ENCODE measurements at places on chromosomes 12 and 14.
A peak's percentile ranks its signal among the peaks of the same experiment; 100 is the strongest.

DNA sequence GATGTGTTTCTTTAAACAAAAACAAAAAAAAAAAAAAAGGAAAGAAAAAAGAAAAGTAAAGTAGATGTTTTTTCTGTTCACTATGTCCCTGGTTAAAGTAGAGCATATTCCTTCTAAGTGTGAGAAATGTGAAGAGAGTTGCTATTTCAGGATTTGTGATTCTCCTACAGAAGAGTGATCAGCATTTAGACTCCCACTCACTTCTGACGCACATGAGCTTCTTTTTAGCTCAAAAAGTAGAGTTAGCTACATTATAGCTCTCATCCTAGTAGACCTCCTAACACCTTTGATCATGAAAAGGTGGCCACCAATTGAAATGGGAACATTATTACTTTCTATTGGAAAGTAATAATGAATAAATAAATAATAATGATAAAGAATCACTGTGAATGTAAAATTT lies 368.2 kb downstream of the NAV3 start:
- DNase-seq: no peak

DNA sequence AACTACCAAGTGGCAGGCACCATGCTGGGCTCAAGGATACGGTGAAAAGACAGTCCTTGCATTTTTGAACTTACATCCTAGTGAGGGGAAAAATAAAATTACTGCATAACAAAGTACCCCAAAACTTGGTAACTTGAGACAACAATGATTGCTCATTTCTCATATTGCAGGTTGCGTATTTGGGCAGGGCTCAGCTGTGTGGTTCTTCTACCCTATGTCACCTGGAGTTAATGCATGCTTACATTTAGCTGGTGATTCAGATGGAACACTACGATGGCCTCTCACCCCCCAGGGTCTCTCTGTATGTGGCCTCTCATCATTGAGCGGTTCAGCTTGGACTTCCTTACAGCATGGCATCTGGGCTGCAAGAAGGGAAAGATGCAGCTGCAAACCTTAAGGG lies 60.7 kb upstream of the RBM19 start:
- no peak for DNase-seq

DNA sequence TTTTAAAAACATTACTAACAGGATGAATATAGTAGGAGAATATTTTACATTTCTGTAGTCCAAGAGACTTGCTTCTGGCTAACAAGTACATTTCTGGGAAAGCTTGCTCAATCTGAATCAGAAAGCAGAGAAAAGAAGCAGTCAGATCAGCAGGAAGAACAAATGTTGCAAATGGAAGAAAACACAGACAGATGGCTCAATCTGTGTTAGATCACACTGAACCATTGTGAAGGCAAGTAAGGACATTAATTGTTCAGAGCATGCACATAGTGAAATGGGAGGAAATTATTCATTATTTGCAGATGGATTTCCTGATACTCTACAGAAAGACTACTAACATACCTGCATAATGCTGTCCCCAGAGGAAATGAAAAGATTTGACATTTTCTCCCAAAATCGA lies 65.2 kb upstream of the CNOT2 start:
- DNase-seq: no peak

GRCh38 chr12:120761519-120761934 lies 35.9 kb downstream of the ACADS start:
- DNase-seq: no peak

DNA sequence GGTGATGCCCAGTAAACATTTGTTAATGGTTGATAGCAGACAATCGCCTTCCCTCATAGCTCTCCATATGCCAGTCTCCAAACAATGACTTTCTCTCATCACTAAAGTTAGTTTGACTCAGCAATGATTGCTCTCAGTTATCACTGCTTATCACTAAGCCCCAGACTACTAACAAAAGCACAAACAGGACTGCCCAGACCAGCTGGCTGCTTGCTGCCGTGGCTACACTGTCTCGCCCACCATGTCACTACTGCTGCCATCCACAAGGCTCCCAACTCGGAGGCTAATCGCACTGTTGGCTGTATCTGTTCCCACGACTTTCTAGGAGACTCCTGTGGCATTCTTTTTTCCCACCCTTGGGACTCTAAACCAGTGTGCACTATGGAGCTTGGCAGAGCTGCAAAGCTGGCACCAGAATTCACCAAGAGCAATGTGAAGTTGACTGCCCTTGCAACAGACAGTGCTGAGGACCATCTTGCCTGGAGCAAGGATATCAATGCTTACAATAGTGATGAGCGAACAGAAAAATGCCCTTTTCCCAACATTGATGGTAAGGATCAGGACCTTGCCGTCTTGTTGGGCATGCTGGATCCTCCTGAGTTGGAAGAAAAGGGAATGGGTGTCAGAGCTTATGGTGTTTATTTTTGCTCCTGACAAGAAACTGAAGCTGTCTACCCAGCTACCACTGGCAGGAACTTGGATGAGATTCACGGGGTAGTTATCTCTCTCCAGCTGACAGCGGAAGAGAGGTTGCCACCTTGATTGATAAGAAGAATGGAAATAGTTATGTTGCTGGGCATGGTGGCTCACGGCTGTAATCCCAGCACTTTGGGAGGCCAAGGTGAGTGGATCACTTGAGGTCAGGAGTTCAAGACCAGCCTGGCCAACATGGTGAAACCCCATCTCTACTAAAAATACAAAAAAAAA lies 27.1 kb upstream of the NR2C1 start:
- DNase-seq: no peak

- no peak for DNase-seq
These were observed 1832.8 kb upstream of the FLRT2 start for GRCh38 chr14:83697099-83697498.

DNA sequence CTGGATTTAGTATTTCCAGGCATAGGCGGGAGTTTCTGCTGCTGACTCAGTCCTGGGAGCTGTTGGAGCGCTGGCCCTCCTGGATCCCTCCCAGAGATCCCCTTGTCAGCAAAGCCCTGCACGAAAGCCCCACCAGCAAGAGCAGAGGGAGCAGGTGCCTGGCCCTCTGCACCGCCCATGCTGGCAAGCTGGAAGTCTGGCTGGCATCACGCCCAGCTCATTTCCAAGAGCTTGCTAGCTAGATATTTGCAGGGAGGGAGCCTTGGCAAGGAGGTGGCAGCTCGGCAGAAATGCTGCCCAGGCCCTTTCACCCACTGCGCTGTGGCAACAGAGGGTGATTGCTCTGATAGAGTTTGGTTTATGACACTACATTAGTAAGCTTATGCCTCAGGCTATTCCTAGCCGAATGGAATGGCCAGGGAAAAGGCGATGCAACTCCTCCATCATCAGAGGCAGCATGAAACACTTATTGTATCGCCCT lies 193.9 kb downstream of the EMP1 start:
- DNase-seq: peak; percentile 26

Measured in NCI-H460 (cell line).